ENCODE measurements at places on chromosomes 2 and 18.

- no peak for DNase-seq
These were observed 165.2 kb upstream of the RBMS1 start for GRCh38 chr2:160658851-160659250.

DNA sequence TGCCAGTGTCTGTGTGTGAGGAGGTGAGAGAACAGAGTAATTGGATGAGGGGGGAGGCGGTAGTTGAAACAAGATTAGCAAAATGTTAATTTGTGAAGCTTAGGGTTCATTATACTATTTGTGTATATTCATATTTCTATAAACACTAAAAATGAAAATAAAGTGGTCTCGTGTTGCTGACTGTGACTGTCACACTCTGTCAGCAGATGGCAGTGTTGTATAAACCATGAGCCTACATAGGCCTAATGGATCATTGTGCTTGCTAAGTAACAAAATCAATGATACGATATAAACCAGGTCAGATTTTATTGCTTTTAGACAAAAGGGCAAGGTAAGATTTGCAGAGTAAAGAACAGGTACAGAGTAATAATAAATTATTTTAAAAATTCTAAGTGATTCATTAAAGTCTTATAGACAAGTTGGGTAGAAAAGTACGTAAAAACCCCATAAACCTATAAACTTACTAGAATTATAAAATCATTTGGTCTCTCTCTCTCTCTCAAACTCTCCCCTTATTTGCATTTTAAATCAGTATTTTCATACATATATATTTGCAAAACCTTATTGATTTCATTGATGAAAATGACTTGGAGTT is 182.7 kb downstream of the RPIA start:
- DNase-seq: peak; percentile 54

GRCh38 chr18:65628390-65628789 is 122.4 kb upstream of the CDH7 start:
- no peak for DNase-seq

DNA sequence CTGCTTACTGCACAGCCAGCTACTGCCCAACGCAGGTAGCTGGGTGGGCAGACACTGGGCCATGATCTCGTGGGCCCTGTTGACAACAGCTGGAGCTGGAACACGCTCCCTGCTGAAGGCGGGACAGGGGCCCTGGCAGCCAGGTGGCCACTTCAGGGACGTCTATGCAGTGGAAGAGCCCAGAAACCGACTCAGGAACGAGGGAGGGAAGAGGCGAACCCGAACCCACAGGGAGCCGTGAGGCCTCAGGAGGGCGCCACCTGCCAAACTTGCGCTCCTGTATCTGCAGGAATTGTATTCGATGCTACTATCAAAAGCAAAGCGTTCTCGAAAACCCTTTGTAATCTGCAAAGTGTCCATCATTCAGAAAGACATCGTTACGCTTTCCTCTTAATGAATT is 198.4 kb downstream of the EIPR1 start:
- no peak for DNase-seq

GRCh38 chr2:20666304-20667150 is at the start of gene GDF7:
GDF7 (plus strand) TSS chr2:20667144; CDS start chr2:20667240, 96 bp downstream.
- DNase-seq: no peak

DNA sequence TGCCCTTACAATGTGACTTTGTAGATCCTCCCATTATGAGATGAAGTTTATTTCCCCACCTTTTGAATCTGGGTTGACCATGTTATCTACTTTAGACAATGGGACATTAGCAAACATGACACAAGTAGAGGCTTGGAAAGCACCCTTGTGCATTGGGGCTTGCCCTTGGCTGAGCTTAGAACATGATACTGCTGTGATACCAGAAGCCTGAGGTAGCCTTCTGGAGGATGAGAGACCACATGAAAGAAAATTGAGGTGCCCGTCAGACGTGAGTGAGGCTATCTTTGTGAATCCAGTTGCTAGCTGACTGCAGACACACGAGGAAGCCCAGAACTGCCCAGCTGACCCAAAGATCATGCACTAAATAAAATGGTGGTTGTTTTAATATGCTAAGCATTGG is 341.2 kb downstream of the CYP26B1 start:
- no peak for DNase-seq

- no peak for DNase-seq
These were observed 67.7 kb downstream of the SLC8A1 start for GRCh38 chr2:40384233-40384632.

GRCh38 chr2:113342650-113343049 is 63.9 kb upstream of the PAX8 start:
- DNase-seq: no peak

- DNase-seq: no peak
These were observed 34.3 kb downstream of the SCN9A start for GRCh38 chr2:166341426-166341825.

- no peak for DNase-seq
These were observed 17.3 kb upstream of the B3GNT7 start for GRCh38 chr2:231378026-231378722.

DNA sequence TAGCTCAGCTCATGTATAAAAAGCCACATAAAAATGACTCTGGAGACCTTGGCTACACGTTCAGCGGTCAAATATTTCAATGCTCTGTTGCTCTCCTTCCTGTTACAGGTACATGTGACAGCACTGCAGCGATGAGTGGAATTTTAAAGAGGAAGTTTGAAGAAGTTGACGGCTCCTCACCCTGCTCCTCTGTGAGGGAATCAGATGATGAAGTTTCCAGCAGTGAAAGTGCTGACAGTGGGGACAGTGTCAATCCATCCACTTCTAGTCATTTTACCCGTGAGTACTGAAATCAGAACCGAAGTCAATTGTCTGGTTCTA is 125.4 kb downstream of the CSRNP3 start:
- DNase-seq: no peak

DNA sequence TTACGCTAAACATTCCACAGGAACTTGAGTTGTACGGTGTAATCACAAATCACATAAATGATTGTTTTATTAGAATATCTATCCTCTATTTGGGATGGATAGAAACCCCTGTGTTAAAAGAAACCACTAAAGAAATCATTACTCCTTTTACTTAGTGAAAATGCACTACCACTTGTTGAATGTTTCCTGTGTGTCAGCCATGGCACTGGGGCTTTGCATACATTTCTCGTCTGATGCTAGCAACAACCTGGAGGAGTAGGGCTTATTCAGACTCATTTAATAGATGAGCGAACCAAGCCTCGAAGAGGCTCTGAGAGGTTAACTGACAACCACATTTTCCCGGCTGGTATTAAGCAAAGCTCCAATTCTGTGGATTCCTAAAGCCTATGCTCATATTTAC is 60.5 kb upstream of the PELI1 start:
- DNase-seq: no peak

GRCh38 chr2:55102056-55102812 is 52.0 kb upstream of the RTN4 start:
- DNase-seq: no peak

- no peak for DNase-seq
These were observed at the start of gene LAMA3 for GRCh38 chr18:23689031-23689615. LAMA3 (plus strand) TSS chr18:23689453; CDS start chr18:23689684, 231 bp downstream.

GRCh38 chr2:14827226-14828023 is 194.9 kb downstream of the LRATD1 start:
- no peak for DNase-seq

Measured in kidney capillary endothelial cell (primary cell).